ENCODE measurements at places on chromosomes 12 and 14.

DNA sequence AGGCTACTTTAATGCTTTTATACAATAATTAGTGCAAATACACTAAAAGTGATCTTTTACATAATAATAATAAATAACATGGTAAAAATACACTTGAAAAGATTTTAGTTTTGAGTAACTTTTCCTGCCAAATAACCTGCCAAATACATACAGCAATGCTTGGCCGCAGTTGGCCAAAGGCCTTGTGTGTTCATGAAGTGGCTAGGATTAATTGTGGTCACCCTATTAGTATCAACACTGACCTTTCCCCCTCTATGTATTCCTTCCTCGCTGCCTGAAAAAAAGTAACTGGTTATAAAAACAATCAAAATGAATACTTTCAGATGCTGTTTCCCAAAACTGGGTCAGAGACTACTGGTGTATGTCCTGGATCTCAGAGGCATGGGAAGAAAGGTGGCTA, 34.3 kb downstream of the KICS2 start:
- DNase-seq: no peak

- no peak for DNase-seq
Measured at GRCh38 chr14:70525691-70526090, 9.1 kb downstream of the ADAM20 start.

DNA sequence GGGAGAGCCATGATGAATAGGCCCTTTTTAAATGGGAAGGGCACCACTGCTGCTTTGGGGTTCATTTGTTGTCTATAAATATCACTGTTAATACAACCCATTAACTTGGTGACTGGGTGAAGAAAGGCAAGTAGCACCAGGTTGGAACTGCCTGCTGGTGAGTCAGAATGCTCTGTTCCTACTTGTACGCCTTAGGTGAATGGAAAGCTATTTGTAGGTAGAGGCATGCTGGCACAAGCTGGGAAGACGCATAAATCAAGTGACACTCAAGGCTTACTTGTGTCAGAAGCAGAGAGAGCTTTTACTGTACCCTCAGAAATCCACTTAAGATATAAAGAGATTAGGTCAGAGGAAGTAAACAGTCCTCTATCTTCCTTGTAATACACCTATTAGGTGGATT, 142.5 kb downstream of the TMX1 start:
- peak; percentile 89 for DNase-seq

DNA sequence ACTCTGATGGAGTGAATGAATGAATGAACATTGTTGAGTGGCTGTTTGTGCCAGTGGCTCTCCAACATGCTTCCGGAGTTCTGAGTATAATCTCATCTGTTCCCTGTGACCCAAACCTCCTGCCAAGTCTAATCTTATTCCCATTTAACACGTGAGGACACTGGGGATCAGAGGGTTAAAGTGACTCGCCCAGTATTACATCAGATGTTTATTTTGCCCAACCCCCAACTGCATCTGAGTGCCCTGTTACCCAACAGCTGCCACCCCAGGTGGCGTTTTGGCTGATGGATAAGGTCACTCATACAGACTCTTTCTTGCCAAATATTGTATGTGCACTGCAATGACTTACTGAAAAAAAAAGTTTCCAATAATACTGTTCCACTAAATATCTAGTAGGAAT, 210.9 kb downstream of the EXOC5 start:
- no peak for DNase-seq

- DNase-seq: no peak
Measured at GRCh38 chr14:71206766-71207371, 299.6 kb downstream of the PCNX1 start.

DNA sequence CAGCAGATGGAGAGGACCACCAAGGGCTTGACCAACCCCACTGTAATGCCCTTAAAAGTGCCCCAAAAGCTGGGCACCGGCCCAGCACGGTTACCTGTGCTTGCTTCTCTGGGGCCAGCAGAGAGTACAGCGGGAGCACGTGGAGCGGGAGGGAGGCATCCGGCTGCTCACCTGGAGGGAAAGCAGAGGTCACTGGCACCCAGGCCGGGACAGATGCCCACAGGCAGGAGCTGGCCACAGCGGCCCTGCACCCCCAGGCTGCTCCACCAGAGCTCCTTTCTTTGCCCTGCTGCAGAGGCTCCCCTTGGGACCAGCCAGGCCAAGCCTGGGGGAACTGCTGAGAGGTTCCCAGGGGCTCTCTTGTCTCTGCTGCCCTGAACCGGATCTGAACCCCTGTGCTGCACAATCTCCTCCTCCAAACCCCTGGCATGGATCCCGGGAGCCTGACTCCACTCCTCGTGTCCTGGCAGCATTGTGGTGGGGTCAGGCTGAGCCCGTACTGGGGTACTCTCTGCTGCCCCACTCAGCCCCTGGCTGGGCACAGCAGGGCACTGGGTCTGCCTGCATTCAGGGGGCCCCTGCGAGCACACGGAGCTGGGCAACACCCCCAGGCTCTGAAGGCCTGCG, 24.0 kb downstream of the DHX37 start:
- DNase-seq: no peak

DNA sequence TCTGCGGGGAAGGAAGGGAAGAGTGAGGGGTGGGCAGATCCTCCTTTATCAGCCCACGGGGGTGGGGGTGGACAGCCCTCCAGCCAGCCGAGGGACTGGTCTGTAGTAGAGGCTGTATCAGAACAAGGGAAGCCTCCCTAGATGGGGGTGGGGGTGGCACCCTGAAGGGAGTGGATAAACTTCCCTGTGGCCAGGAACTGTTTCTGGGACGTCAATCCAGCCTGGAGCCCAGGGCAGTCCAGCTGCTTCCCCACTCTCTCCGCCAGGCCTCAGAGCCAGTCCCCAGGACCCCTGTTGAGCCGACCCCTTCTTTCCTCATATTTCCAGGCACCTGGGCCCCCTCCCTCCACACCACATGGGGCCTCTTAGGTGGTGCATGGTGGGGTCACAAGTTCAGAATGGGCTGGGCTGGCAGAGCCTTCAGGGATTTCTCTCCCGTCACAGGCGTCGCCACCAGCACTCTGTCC, 6.7 kb downstream of the PLD4 start:
- DNase-seq: no peak

GRCh38 chr14:62436261-62436660, 609.0 kb downstream of the KCNH5 start:
- no peak for DNase-seq

DNA sequence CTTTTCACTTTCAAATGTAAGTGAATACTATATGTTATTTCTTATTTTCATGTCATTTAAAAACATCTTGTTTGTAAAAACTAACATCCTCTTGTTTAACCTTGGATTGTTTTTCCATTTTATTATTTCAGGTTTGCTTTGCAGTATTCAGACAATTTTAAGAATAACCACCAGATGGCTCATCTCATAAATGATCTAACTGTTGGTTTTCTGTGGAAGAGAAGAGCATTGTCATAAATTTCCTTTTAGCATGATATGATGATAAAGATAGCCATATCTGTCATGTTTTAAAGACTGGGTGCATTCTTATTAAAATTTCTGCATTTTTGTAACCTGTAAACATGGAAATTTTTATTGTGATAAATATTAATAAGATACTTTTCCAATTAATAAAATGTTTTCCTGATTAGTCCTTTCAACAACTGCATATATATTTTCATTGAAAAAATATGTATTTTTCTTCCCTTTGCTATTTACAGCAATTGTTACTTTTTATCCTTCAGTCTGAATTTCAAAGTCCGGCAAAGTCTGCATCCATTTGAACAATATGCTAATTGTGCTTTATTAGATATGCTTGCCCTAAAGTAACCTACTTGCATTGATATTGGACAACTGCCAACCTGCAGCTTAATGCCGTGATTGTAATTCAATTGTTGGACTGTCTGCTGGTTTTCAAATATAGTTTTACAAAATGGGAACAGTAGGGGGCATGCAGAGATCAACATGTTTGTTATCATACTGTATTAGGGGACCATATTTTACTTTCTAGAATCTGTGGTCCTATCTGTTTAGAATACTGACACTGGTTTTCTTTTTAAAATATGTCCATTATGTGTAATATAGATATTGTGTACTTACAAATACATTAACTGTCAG, 163.4 kb downstream of the GARIN6 start:
- no peak for DNase-seq

DNA sequence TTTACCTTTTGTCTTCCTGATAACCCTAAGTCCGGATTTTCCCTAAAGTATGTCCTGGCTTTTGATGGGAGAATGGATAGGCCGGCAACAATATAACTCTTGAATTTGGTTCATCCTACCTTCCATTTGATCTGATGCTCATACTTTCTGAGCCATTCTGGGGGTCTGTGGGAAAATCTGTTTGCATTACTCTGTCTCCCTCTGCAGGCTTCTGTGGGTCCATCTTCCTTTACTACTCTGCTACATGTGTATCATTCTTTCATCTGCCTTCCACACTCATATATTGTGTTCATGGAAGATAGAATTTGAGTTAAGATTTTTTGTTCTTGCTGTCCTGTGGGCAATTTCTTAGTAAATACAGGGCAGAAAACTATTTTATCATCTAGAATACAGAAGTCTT, 101.5 kb downstream of the NAV3 start:
- no peak for DNase-seq

- no peak for DNase-seq
Measured at GRCh38 chr12:120760349-120761254, 35.0 kb downstream of the ACADS start.

DNA sequence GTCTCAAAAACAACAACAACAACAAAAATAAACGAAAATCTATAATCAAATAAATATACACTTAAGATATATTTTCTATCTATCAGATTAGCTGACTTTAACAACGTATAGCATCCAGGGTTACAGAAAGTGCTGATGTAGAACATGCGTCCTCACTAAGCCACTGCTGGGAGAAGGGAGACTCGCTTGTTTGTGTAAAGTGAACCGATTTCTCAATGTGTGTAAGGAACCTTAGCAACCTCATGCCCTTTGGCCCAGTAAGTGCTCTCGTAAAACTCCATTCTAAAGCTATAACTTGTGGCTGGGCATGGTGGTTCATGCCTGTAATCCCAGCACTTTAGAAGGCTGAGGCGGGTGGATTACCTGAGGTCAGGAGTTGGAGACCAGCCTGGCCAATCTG, 23.8 kb downstream of the NFKBIA start:
- DNase-seq: no peak

- DNase-seq: no peak
Measured at GRCh38 chr14:90665321-90666000, 150.8 kb downstream of the TTC7B start.

- no peak for DNase-seq
Measured at GRCh38 chr14:67778792-67779191, 37.6 kb downstream of the ZFYVE26 start.

- no peak for DNase-seq
Measured at GRCh38 chr12:21573733-21574358, 30.8 kb downstream of the GYS2 start.

DNA sequence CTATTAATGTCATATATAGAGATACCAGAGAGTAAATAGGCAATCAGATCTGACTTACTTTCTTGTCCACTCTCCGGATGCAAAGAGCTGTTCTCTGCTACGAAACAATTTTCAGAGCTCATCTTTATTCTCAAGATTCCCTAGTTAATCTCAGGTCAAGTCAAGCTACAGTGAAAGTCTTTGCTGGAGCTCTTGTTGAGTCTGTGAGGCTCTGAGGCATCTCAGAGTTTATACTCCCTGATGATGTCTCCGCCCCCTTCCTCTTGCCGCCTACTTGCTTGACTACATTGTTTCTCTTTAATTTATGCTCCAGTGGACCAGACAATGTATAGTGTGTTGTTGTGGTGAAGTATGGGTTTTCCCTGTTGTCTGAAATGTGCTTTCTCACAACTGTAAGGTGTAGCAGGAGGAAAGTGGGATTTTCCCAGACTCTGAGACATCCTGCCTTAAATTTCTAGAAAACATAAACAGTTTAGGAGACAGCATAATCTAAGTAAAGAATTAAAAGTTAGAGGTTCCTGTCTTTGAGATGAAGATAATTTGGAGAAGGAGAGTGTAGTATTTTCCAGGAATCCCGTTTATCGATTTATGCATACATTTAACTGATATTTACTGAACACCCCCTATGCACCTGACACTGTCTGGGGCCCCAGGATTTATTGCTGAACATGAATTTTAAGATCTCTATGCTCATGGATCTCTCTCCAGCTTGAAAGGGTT, at the start of gene CD69:
CD69 (minus strand) TSS at position 203 of the 720 bp plus-strand sequence; CDS start at position 122, 81 bp downstream.
- no peak for DNase-seq

DNA sequence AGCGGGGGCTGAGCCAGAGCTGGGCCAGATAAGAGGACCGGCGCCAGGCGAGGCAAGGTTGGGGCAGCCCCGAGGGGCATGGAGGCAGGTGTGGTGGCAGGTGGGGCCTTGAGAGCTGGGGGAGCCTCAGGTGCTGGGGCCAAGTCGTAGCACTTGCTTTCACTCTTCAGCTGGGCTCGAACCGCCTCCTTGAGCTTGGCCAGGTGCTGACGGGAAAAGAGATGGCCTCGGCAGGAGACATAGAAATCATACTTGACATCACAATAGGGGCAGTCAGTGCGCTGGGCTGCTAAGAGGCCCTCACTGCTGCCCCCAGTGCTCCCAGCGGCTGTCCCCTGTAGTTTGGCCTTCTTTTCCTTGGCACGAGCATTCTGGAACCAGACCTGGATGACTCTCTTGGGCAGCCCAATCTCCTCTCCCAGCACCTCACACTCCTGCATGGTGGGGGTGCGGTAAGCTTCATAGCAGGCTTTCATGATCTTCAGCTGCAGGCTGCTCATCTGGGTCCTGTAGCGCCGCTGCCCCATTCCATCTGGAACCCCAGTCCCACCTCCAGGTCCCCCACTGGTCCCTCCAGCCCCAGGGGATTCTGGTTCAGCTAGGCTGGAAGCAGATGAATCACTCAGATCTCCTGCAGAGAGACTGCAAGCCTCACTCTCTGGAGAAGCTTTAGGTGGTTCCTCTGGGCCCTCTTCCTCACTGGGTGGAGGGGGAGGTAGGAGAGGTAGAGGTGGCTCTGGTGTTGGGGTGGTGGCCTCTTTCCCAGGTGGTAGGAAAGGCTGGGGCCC, 28.1 kb downstream of the ZFHX2 start:
- DNase-seq: no peak

- DNase-seq: peak; percentile 17
Measured at GRCh38 chr12:51591016-51591901, at the start of gene SCN8A. Gene SCN8A (plus strand): TSS chr12:51591233. CDS start chr12:51662818, 71,585 bp downstream.

GRCh38 chr12:54071942-54072341, 18.3 kb downstream of the HOXC4 start:
- DNase-seq: no peak

DNA sequence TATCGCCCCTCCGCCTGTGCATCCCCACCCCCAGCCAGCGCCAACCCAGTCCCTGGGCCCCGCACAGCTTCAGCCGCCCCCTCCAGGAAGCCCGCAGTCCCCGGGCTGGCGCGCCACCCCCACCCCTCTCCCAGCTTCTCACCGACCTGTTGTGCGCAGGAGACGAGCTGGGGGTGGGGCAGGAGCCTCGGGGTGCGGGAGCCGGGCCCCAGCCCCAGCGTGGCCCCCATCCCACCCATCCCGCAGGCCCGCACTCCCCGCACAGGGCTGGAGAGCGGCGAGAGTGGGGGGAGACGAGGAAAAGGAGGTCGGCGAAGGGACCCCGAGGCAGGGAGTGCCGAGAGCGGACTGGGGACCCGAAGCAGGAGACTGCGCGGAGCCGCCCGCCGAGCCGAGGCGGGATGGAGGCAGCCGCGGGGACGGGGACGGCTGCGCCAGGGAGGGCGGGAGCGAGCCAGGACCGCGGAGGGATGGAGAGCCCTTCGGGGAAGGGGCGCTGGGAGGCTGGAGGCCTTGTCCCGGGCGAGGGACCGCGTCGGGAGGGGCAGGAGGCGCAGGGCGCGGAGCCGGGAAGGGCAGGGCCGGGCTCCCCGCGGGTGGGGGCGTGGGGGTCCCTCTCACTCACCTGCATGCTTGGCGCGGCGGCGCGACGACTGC, 498 bp downstream of the PIANP start:
- DNase-seq: no peak

GRCh38 chr14:92549859-92550230, 36.3 kb downstream of the RIN3 start:
- no peak for DNase-seq

GRCh38 chr12:133130808-133131128, 341 bp downstream of the ZNF10 start:
- peak; percentile 20 for DNase-seq
